ENCODE measurements at places on chromosomes 1 and 21.

- peak; percentile 72 for DNase-seq
Observed at GRCh38 chr1:212062832-212063438, 27.4 kb downstream of the DTL start.

- DNase-seq: peak; percentile 77
Observed at GRCh38 chr1:219566951-219567947, 45.7 kb downstream of the ZC3H11B start.

GRCh38 chr1:116230712-116231111, 119.5 kb downstream of the MAB21L3 start:
- no peak for DNase-seq

DNA sequence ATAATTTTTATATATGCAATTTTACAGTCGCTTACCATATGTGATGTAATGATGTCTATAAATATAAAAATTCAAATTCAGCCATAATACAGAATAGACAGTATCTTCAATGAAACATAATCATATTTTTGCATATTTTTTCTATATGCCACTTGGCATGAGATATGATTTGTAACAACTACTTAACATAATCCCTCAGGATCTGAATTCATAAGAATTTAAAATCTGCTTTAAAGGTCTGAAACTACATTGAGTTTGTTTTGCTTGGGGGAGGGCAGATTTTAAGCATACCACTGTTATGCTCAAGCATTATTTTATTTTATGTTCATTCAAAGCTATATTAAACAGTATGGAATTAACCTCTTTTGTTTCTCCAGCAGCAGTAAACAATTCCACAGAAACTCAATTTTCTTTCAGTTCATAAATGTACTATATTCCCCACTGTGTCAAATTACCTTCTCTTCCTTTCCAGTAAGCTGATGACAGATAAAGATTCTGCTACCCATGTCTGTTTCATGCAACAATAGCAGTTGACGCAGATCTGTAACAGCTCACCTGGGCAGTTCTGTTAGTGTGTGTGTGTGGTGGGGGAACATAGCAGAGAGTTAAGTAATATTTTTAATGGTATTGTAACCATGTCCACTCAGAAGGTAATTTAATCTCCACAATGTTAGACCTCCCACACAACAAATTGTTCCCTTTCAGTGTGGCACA, 224.8 kb downstream of the NTNG1 start:
- no peak for DNase-seq

Measured in SK-MEL-5 (cell line).